Stimulated activated CD8-positive, alpha-beta memory T cell treated with anti-CD3 and anti-CD28 coated beads, Interleukin-15, amount 100 ng/mL, for 48 hours (primary cell): ENCODE measurements at places on chromosomes 13 and 19.

GRCh38 chr19:29610574-29611271, 4.6 kb downstream of the POP4 start:
- DNase-seq: peak; percentile 64

GRCh38 chr13:67306742-67307141, 76.6 kb upstream of the PCDH9 start:
- DNase-seq: no peak

DNA sequence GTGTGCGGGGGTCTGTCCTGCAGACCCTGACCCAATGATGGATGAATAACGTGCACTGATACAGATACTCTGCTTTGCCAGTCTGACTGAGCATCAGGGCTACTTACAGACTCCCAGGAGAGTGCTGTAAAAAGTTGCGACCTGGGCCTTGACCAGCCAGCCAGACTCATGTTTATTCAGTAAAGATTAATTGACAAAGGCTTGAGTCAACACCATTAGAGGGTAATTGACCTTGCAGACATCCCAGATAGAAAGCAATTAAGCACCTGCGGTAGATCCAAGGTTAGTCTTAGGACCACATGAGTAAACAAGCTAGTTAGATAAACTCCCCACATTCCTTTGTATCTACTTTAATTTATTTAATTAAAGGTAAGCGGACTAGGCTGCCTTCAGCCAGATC, 10.4 kb downstream of the NUDT19 start:
- DNase-seq: no peak

DNA sequence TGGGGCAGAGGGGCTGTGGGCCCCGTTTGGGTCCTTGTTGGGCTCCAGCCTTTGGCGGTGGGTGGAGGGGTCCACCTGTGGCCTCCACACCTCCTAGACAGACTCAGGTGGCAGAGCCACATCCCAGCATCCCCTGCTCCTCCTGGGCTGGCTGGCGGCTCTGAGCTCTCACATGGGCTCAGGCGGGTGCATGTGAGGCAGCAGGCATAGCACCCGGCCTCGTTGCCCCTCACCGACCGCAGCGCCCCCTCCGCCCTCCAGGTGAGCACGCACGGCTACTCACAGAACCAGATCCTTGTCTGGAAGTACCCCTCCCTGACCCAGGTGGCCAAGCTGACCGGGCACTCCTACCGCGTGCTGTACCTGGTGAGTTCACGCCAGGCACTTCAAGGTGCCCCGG, 5.9 kb upstream of the TEKTIP1 start:
- no peak for DNase-seq

DNA sequence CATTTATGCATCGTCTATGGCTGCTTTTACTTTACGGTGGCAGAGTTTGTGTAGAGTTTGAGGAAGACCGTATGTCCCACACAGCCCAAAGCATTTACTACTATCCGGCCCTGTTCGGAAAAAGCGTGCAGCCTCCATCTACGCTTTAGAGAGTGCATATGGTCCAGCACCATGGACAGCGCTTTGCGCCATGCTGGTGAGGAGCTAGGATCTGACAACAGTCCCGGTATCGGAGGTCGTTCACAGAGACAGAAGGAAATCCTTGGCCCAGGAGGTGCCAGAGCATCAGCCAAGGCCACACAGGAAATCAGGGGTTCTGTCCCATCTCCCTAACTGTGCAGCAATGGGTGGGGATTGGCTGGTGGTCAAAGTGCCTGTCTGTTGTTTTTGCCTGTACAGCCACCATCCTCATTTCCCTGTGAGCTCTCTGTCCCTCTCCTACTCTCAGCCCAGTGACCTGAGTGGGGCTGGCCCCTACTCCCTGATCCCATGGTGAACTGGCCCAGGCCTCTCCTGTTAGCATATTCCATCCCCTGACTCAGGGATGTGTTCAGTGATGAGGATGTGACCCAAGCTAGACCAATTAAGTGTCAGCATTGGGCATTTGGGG, 16.2 kb upstream of the PRODH2 start:
- no peak for DNase-seq

- DNase-seq: no peak
Observed at GRCh38 chr19:31013384-31014020, 335.7 kb downstream of the TSHZ3 start.

GRCh38 chr19:9054765-9055164, 32.1 kb upstream of the OR1M1 start:
- DNase-seq: no peak

- DNase-seq: no peak
Observed at GRCh38 chr13:20263393-20264044, 31.4 kb upstream of the GJB6 start.

DNA sequence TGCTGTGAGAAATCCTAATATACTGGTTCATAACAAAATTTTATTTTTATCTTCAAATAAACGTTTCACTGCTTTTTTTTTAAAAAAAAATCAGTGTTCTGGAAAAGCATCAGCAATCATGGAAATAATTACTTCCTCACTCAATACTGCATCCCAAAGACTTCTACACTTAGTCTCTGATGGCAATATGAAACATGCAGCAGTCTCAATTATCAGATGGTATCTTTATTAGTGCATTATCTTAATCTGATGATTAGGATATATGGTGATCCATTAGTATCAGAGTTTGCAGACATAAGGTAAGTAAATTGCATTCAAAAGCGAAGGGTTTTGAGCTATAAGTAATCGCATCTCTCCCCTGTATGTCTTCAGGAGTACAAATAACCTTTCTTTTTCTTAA, 218.3 kb upstream of the EDNRB start:
- no peak for DNase-seq

DNA sequence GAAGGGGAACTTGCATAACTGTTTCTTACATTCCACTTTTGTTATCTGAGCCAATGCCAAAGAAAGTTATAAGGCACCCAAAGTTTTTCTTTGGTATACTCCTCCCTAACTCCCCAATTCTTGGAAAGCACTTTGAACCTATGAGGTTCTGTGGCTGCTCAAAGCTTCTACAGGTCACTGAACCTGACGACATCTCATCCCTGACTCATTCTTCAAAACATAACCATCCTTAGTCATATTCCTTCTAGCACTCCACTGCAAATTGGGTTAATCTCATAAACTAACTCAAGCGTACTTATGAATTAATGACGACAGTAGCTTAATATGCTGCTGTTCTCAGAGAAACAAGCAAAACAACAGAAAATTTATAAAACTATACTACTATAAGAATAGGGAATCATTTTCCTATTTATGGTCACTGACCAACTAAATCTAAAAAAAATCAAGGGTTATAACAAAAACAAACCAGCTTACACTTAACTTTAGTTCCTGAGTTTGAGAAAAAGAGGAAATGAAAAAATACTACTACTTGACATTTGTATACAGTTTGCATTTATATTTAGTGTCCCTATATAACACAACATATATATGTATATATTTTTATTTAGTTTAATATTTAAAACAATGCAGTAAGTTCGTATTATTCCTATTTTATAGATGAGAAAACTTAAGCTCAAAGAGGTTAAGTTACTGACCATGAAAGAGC, 69.1 kb downstream of the CAB39L start:
- no peak for DNase-seq

GRCh38 chr13:71672512-71672911, 194.5 kb downstream of the DACH1 start:
- no peak for DNase-seq

DNA sequence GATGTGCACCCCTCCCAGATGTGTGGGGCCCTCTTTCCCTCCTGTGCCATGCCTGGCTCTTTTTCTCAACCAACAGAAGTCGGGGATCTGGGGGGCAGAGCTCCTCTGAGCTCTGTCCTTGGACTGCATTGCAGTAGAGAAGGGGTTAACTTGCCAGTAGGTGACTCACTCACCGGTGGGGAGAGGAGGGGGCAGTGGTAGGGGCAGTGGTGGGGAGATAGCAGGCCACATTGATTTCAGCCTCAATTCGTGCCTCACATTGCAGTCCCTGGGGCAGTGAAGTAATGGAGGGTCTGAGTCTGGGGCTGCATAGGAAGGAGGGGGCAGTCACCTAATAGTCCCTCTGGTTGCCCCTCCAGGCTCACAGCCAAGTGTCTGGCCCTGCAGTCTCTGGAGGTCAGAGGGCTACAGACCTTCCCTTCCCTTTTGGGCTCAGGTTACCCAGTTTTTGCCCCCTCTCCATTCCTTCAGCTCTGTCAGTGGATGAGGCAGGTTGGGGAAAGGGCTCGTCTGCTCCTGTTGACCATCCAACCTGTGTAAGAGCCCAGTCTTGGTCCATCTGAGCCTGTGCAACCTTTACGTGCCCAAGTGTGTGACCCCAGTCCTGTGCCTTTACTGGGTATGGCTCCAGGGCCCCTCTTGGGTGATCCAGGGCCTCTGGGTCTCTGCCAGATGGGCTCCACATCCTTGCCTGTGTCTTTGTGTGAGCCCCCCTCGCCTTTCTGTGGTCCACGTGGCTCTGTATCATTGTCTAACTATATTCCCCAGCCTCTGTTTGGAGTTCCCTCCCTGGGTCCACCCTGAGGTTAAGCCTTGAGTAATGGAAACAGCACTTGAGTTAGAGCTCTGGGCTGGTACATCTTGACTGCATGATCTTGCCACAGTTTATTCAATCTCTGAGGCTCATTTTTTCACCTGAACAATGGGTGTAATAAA, 13.0 kb downstream of the CIC start:
- no peak for DNase-seq

- DNase-seq: no peak
Observed at GRCh38 chr13:80371840-80372509, 31.0 kb upstream of the SPRY2 start.

GRCh38 chr13:113635709-113636108, 22.3 kb downstream of the ATP4B start:
- DNase-seq: no peak

GRCh38 chr13:107590556-107590955, 624.8 kb downstream of the LIG4 start:
- no peak for DNase-seq

DNA sequence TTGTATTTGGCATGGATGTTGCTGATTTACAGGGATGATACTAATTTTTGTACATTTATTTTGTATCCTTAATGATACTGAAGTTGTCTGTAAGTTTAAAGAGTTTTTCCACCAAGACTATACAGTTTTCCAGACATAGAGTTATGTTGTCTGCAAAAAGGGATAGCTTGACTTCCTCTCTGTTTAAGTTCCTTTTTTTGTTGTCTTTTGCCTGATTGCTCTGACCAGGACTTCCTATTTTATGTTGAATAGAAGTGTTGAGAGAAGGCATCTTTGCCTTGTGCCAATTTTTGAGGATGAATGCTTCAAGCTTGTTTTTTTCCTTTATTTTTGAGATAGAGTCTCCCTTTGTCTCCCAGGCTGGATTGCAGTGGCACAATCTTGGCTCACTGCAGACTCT, 36.8 kb upstream of the ZNF681 start:
- no peak for DNase-seq

DNA sequence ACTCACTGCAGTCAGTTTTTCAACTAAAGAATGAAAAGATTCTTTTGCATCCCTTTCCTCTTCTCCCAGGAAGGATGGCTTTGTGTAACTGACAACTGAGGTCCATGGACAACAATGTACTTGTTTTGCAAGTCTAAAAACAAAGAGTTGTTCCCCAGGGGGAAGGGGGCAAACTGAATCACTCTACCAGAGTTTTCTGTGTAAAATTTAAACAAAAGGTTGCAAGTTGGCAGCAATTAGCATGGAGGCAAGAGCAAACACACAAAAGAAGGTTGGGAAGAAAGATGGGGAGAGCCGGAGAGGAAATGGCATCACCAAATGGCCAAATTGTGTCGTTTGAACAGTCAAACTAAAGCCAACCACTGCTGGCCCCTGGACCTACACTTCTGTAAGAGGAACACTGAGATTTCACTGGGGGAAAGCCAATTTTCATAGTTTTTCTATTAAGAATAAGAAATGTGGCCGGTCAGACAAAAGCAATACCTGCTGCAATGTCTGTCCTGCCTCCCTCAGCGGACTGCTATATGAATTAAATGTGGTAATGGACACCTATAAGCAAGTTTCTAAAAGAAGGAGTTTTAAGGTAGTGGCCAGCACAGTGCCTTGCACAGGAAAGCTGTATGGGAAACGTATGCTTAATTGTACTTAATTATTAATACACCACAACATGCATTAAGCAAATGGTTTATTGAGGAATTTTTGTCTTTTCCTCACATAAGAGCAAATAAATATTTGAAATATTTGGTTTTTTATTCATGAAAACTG, 16.1 kb upstream of the SACS start:
- no peak for DNase-seq

DNA sequence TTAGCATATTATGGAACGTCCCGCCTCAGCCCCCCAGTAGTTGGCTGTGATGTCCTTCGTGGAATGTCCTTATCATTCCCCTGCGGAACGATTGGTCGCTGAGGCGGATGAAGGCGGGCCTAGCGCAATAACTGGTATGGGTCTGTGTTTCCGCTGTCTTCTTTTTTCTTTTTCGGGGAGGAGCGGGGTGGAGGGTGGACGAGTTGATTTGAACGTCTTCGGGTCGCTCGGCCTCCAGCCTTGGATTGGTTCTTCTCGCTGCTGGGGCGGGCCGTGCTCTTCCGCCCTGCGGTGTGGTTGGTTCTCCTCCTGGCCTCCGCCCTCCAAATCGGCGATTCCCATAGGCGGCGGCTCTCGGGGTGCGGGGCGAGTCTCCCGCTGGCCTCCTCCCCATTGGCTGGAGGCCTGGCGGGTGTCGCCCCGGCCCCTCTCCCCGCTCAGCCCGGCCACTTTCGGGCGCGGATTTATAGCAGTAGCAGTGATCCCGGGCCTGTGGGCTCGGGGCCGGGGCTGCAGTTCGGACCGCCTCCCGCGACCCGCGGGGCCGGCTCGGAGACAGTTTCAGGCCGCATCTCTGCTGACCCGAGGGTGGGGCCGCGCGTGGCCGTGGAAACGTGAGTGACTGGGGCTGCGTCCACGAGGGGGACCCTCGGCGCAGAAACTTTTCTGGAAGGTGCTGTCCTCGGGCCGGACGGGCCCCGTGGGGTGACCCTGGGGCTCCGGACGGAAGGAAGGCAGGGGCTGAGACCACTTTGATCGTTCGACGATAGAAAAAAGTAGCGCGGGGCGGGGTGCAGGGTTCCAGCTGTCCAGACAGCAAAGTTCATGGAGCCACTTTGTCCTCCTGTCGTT, 2.1 kb downstream of the ING1 start:
- peak; percentile 94 for DNase-seq

- no peak for DNase-seq
Observed at GRCh38 chr13:32545083-32545482, 6.5 kb upstream of the N4BP2L2 start.

- DNase-seq: no peak
Observed at GRCh38 chr19:46659151-46660007, 1.6 kb downstream of the DACT3 start.
